Esophagus squamous epithelium (tissue), 5 donors: ENCODE measurements at places on chromosomes 5 and 9.

- no peak for DNase-seq
Measured at GRCh38 chr5:95564450-95564849, 9.5 kb downstream of the ARSK start.

GRCh38 chr5:167816864-167817263, 474.6 kb upstream of the WWC1 start:
- no peak for DNase-seq

DNA sequence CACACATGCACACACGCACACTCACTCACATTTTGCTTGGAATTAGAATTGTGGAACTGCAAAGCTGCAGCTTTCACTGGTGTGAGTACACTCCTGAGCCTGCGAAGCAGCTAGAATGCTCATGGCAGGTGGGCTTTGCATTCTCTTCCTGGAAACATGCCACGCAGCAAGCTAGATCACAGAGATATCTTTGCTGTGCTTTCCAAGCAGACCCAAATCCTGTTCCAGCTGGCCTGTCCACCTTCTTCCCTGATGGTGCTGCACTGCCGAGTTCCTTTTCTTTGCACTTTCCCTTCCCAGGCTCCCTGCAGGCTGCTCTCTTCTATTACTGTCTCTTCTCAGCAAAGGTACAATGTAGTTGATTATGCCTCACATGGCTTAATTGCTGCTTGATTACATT, 92.7 kb upstream of the CKMT2 start:
- no peak for DNase-seq

DNA sequence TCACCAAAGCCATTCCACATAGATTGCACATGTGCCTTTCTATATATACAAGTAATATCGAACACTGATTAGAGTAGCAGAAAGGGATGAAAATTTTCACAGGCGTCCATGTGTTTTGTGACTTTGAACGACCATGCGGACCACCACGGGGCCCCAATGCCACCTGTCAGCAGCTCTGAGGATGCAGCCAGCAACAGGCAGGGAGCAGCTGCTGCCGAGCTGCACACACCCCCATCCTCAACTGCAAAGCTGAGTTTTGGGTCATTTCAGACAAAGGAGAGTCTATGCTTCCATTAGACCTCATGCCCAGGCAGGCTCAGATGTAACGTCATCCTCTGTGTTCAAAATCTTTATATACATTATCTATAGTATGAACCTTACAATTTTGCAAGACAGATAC, 503.8 kb downstream of the IRX1 start:
- no peak for DNase-seq

- DNase-seq = no peak
Measured at GRCh38 chr9:124894741-124895170, 32.8 kb downstream of the ARPC5L start.

DNA sequence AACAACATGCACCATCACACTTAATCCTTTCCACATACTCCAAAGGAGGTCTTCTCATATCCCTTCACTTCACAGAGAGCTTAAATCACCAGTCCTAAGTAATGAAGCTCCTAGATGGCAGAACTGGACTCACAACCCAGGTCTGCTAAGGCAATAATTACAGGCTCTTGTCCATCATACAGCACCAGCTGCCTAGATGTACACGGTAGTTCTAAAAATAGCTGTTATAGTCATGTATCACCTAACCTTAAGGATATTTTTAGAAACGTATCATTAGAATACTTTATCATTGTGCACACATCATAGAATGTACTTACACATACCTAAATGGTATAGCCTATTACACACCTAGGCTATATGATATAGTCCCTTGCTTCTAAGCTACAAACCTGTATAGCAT, 644.6 kb upstream of the RGMB start:
- DNase-seq = no peak

DNA sequence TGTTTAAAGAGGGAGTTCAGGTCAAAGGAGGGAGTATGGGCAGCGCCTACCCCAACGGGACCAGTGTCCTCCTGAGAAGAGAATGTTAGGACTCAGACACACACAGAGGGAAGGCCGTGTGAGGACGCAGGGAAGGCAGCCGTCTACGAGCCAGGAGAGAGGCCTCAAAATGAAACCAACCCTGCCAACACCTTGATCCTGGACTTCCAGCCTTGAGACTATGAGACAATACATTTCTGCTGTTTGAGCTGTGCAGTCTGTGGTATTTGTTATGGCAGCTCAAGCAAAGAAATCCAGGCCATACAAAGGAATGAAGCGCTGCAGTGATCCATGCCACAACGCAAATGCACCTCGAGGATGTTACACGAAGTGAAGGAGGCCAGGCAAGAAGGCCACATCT, 97.9 kb downstream of the COL23A1 start:
- DNase-seq = no peak

- no peak for DNase-seq
Measured at GRCh38 chr5:149024477-149024876, 38.4 kb downstream of the SH3TC2 start.

GRCh38 chr5:146238973-146239372, 35.6 kb downstream of the RBM27 start:
- DNase-seq = no peak
